Activated naive CD8-positive, alpha-beta T cell treated with anti-CD3 and anti-CD28 coated beads, Interleukin-2, amount 50 U/mL, for 24 hours (primary cell): ENCODE measurements at places on chromosomes 3 and 15.

- peak; percentile 19 for DNase-seq
Measured at GRCh38 chr3:134029734-134030378, at the start of gene SLCO2A1. TSS of gene SLCO2A1 (minus strand) at chr3:134029925. CDS start at chr3:134029802, 123 bp downstream.

DNA sequence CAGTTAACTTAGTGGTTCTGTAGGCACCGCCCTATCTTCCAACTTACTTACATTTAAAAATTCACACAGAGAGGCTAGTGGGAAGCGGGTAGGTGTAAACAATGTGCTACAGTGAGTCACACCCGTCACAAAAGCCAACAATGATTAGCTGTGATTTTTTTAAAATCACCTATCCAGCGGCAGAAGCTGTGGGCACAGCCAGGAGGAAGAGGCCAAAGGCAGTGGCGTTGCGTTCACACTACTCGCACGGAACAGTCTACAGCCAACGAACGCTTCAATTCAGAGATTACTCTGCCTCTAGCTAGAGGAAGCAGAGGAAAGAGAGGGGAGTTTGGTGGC lies 2.5 kb upstream of the NLGN1 start:
- DNase-seq, result no peak

- no peak for DNase-seq
Measured at GRCh38 chr3:190865828-190866227, 3.3 kb upstream of the GMNC start.

GRCh38 chr15:28103831-28104230 lies 4.7 kb upstream of the OCA2 start:
- no peak for DNase-seq

DNA sequence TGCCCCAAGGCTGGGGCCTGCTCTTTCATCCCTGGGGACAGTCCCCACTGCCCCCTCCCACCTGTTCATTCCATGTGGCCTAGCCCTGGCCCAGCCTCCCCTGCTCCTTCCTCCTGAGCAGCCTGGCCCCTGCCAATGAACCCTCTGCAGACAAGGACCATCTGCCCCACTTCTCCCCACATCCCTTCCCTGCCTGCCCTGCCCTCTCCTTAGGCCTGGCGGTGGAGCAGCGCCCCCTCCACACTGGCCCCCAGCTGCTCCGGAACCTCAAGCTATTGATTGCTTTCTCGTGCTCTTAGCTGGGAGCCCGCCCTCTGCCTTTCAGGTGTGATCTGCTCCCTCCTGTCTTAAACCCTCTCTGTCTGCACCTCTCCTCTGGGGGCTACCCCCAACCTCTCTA lies 8.0 kb downstream of the PLXNA1 start:
- no peak for DNase-seq

- peak; percentile 74 for DNase-seq
Measured at GRCh38 chr15:66946578-66947164, 118.7 kb upstream of the SMAD3 start.

- DNase-seq, result no peak
Measured at GRCh38 chr3:58254144-58254543, 16.6 kb downstream of the ABHD6 start.

DNA sequence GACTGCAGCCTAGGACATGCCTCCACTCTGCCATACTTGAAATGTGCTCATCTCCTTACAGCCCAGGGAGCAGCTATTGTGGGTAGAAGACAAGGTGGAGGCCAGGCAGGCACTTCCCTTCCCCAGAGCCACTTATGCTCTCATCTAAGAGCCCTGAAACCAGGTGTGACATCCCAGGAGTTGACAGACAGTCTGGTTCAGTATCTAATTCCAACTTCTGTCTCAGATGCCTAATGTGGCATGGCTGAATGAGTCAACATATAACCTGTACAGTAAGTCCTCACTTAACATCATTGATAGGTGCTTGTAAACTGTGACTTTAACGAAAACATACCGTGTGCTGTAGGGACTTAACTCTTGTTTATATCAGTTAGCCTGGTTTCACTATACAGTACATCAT lies 1.2 kb upstream of the CAPN3 start:
- no peak for DNase-seq

DNA sequence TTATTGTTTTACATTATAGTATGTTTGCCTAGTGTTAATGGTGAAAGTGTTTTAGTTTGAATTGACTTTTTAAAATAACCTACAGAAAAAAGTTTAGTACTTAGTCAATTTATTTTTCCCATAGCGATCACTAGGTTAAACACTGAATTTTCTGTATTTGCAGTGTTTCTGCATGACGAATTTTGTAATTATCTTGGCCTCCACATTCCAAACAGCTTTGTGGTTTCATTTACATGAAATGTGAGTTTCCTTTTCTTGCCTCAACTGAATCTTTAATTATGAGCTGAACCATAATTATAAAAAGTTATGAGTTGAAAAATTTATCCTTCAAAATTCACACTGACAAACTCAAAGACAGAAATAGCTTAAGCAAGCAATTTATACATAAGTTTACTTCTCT lies 235.5 kb downstream of the CTNNB1 start:
- no peak for DNase-seq

GRCh38 chr3:141184430-141184829 lies 47.2 kb upstream of the PXYLP1 start:
- DNase-seq, result no peak

DNA sequence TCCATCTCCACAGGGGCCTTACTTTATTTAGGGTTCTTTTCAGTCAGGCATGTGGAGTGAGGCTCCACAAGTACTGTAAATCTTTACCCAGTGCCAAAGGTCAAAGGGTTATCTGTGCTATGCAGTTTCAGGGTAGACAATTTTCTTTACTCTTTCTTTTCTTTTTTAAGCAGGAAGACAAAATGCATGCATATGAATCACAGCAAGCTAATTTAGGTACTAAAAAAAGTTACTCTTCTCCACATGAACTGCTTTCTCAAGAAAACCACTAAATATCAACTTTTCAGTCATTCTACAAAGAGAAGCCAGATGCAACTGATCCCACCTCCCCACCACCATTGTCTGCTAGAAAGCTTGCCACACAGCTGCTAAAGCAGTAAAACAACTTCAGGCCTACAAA lies 73.3 kb upstream of the PYGO1 start:
- no peak for DNase-seq

GRCh38 chr3:29605845-29606244 lies 325.0 kb downstream of the RBMS3 start:
- no peak for DNase-seq

DNA sequence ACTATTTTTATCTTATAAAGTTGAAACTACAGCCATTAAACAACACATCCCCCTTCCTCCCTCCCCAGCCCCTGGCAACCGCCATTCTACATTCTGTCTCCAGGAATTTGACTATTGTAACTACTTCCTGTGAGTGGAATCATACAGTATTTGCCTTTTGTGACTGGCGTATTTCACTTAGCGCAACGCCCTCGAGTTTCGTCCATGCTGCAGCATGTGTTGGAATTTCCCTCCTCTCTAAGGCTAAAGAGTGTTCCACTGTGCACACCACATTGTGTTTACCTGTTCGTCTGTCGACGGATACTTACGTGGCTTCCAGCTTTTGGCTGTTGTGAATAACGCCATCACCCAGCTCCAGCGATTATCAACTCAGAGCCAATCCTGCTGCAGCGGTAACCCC lies 52.0 kb upstream of the DLG1 start:
- DNase-seq, result no peak

DNA sequence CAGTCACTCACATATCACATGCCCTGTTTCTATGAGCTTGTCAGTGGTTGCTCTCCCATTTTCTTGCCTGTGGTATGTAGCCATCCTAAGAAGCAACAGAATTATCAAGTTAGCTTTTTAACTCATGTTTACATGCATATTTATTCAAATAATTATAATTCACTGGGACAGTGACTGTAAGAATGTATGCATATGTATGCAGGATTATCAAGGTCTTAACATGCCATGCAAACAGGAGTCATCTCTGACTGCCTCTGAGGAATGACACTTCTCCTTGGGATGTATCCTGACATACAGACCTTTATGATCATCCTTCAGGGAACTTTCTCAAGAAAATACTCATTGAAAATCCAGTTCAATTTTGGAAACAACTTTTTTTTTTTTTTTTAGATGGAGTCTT lies 240.9 kb downstream of the CPNE4 start:
- no peak for DNase-seq

GRCh38 chr3:185887066-185887465 lies 50.7 kb downstream of the TRA2B start:
- no peak for DNase-seq

DNA sequence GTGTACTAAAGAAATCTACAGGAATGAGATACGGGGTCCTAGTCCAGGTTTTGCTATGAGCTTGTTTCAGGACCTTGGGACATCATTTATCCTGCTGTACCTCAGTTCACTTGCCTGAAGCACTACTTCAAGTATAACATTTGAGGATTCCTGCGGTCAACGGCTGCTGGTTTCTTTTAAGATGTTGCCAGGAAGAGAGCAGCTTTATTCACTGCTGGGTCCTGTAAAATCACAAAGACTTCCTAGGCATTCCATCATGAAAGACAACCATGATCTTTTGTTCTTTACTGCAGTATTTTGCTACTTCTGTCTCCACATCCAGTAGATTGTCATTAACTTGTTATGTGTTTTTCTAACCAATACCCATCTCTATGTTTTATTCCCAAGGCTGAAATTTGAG lies 61.0 kb upstream of the PYDC2 start:
- DNase-seq, result no peak

GRCh38 chr15:101051291-101052030 lies 132.3 kb downstream of the LRRK1 start:
- no peak for DNase-seq

GRCh38 chr3:148420242-148420641 lies 277.5 kb upstream of the AGTR1 start:
- no peak for DNase-seq

DNA sequence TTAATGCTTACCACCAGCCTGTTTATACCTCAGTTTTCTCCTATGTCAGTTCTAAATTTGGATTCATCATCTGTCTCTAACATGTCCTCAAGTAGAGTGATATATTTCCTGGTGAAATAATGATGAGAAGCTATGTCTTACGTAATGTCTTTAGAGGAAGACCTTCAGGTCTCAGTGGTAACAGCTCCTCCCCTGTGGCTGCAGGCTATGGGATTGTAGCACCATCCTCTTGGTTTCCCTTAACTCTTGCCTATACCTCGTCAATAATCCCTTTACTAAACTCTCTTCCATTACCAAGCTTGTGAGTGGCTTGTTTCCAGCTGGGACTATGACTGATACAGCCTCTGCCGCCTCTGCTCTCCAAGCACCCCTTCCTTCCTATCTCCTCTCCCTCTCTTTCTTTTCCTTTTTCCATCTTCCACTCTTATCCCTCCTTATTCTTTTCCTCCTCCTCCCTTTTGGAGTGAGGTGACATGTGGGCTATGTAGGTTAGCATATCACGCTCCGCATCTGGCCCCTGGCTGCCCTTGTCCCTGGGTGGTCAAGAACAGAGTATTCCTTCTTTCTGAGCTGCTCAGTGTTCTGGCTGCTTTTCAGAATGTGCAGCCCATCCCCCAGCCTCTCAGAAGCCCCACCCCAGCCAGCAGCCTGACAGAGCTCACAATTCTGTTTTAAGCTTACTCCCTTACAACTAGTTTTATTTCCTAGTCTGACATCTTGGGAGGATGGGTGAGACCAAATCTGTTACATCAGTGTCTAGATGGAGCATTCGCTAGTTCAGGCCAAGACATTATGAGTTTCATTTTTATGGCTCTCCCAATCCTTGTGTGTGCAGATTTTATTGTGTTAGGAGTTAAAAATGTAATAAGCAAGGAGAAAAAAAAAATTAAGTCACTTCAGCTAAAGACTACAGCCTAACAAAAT lies 75.0 kb upstream of the RNU6-1 start:
- no peak for DNase-seq

DNA sequence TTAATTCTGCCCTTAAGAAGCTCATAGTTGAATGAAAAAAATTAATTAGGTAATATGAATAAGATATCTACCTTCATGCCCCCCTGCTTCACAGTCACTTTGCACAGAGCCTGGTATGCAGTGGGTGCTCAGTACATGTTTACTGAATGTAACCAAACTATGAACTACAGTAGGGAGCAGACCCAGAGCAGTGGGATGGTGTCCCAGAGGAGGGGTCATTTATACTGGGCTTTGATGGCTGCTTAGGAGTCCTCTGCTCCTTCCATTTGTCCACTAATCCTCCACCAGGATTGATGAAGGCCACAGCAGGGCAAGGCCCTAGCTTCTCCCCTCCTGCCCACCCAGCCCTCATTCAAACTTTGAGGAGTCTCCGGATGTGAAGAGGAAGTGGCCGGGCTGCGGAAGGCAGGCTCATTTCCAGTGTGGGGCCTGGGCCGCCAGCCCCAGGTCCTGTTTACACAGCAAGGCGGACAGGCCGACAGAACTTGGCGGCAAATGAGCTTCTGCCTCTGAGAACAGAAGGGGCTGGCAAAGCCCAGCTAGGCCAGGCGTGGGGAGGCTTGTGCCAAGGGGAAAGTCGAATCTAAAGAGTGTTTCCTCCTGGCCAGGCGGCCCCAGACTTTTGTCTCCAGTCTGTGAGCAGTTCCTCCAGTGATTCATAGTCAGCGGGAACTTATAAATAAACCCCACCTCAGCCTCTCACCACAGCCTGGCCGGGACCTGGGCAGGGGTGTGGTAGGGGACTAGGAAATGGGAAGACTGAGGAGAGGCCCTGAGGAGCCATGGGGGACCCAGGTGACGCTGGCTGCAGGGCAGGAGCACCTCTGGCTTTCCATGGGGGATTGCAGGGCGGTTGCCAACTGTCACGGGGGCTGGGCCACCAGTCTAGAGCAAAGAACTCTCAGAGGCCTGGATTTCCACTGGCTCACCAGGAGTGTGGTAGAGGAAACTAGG lies 51.6 kb upstream of the LCTL start:
- no peak for DNase-seq

- no peak for DNase-seq
Measured at GRCh38 chr3:100429187-100429716, 27.9 kb downstream of the LNP1 start.

DNA sequence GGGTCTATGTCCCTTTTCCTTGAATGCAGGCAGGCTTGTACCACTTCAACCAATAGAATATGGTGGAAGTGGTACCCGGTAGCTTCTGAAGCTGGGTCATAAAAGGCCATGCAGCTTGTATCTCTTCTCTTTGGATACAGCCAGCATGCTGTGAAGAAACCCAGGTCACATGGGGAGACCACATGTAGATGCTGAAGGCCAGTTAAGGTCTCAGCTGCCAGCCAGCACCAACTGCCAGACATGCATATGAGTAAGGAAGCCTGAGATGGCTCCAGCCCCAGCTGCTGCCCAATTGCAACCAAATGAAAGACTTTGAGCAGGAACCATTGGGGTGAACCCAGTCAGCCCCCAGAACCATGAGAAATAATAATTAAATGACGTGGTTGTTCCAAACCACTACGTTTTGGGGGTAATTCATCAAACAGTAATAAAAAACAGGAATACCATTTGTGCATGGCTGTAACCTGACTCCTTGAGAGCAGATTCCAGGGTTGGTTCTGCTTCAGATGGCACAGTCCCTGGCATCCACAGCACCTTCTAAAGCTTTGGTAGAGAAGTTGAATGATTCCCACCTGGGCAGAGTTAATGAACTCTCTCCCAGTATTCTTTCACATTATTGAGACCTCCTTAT lies 3.8 kb downstream of the RBP2 start:
- no peak for DNase-seq

GRCh38 chr3:9185701-9186100 lies 63.7 kb downstream of the SRGAP3 start:
- DNase-seq, result no peak
